ENCODE measurements at places on chromosomes 7 and 10.

GRCh38 chr7:111672901-111673300, 110.6 kb upstream of the IMMP2L start:
- no peak for DNase-seq

- DNase-seq, result no peak
Measured at GRCh38 chr7:13279854-13280435, 592.5 kb downstream of the ARL4A start.

DNA sequence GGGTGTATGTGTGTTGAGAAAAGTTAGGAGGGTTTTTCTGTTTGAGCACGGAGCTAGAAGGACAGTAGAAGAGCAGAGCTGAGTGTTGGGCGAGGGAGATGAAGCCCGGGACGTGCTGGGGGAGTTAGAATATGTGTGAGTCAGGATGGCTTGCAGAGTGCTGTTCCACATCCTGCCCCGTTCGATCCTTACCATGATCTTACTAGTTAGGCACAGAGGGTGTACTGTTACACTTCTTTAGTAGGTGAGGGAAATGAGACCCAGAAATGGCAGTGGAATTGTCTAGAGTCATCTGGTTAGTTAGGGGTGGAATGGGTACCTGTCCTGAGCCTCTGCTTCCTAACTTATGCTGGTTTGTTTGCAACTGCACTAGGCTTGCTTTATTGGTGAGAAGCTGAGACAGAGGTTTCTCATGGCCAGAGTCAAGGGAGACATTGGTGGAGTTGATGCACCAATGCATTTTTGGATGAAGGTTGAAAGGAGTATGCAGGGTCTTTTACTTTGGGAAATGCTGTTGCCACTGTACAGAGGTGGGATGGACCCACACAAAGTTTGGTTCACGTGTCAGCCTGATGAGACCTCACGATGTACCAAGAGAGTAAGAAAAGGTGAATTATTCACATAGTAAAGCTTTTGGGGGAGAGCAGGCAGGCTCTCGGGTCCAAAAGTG, 42.4 kb downstream of the CCNY start:
- DNase-seq, result no peak

DNA sequence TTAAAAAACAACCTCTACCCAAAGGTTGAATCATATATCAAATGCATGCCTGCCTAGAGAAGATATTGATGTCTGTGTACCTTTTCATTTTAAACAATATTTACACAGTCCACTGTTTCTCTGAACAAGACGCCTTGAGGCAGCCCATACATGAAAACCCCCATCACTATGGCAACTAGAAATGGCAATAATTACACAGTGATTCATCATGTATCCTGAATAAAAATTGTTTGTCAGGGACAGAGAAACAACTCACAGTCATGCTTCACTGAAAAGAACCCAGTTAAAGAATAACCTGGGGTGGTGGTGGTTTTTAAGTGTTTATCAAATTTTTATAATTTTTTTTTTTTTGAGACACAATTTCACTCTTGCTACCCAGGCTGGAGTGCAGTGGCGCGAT, 19.7 kb downstream of the DNAJC12 start:
- no peak for DNase-seq

- DNase-seq, result no peak
Measured at GRCh38 chr10:95880704-95881103, 27.1 kb upstream of the CC2D2B start.

- no peak for DNase-seq
Measured at GRCh38 chr7:2200584-2200980, 32.2 kb downstream of the MAD1L1 start.

DNA sequence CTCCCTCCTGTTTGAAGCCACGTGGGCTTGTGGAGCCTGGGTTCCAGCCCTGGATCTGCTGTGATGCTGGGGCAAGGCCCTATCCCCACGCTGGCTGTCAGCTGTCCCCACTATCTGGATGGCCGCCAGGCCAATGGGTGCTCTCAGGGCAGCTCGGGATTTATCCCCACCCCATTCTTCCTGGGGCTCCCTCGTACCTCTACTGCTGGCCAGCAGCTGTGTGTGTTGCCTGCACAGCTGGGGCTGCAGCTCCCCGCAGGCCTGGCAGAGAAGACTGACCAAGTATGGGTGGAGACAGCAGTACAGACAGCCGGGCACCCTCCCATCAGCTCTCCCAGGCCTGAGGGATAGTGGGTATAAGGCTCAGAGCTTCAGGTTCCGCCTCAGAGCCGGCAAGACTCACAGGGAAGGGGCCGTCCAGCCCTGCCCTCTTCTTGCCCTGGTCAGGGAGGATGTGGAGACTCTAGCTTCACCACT, 13.6 kb downstream of the CLIP2 start:
- no peak for DNase-seq

- no peak for DNase-seq
Measured at GRCh38 chr10:62054830-62055229, 153.3 kb downstream of the ARID5B start.

- no peak for DNase-seq
Measured at GRCh38 chr7:141045842-141046620, 27.8 kb upstream of the TMEM178B start.

DNA sequence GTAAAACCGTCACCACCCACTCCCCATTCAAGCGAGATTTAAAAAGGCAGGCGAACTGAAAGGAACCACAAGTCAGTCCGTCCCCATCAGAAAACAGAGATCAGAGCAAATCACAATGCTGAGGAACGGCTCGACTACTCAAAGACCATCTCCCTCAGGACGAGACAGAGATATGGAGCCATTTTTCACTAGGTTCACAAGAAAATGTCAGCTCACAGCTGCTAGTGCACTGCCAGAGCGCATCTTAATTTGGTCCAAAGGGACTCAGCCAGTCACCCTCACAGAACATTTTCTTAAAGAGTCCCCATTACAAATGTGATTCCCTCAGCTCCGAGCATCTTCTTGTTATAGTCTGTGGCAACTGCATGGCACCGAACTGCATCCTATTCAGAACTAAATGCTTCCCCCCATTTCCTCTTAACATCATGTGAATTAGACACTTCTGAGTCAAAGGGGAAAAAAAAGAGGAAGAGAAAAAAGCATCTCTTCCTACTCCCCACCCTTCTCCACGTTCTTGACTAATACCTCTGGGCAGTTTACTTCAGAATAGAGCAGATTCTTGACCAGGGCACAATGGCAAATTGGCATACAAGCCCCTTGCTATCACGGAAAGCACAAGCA, 683.9 kb downstream of the MAGI2 start:
- no peak for DNase-seq

- no peak for DNase-seq
Measured at GRCh38 chr7:23067271-23067670, 38.3 kb upstream of the KLHL7 start.

DNA sequence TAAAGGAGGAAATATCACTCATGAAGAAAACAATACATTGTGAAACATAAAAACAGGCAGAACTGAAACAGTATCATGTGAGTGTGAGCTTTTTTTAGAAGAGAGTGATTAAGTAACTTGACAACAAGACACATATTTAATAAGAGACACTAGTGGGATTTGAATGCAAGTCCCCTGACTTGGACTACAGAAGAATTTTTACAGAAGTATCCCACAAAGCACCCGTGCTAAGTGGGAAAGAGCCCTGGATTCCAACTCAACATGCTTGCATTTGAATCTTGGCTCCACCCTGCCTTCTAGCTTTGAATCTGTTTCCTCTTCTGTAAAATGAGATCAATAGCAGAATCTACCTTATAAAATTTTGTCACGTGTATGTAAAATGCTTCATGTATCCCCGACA, 166.2 kb downstream of the ZNF365 start:
- DNase-seq, result no peak

DNA sequence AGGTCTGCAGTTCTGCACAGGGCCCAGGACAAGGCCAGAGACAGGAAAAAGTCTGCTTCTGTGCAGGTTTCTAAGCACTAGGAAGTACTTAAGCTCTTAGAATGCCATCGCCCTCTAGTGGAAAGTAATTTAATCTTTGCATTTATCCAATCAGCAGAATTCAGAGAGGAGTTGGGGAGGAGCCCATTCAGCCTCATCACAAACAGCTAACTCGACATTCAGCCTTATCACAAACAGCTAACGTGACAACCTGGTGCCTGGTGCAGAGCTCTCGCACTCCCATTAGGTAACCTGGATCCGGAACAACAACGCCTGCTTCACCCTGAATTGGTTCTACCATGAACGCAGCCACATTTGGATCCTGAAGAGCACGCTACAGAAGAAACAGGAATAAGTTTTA, 15.2 kb downstream of the OAT start:
- DNase-seq, result no peak

DNA sequence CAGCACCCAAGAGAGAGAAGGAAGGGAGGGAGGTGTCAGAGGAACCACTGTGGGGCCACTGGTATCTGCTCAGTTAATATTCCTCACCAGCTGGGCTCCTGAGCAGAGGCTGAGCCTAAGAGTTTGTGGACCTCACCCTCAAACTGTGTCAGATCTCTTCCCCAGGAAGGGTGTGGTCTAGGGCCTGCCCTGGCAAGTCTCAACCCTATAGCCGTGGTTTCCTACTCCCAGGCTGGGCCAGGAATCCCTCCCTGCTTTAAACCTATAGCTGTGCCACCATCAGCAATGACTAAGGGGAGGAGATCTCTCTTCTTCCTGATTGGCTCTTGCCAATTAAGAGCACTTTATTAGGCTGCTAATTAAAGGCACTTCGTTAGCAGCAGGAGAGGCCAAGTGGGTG, 29.9 kb downstream of the POLL start:
- DNase-seq, result no peak

DNA sequence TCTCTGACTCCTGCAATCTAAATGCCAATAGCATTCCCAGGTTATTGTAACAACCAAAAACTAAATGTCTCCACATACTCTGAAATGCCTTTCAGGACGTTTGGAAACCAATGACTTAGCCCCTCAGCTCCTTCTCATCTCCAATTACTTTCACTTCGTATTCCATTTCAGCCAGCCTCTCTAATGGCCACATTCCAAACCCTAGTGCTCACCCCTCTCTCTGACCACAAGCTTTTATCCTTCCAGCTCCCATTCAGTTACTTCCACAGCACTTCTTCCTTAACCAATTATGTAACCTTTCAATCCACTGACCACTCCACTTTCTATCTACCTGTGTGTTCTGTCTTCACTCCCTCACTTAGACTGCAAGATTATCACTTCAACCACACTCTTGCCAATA, 4.3 kb downstream of the NOC3L start:
- no peak for DNase-seq

GRCh38 chr7:47818796-47819606, 129.3 kb downstream of the PKD1L1 start:
- DNase-seq, result no peak

DNA sequence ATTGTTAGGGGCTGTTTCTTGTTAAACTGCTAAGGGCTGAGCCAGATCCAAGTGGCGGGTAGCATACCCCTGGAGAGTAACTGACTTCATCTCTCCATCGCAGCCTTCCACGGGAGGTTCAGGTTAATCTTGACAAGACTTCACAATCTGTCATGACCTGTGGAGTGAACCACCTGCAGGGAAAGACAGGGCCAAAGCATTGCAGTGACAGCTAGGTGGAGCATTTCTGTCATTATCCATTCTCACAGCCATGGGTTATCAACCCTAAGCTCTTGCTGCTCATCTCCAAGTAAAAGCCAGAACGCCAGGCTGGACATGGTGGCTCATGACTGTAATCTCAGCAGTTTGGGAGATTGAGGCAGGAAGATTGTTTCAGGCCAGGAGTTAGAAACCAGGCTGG, 17.2 kb downstream of the ABCC2 start:
- DNase-seq, result no peak

GRCh38 chr10:80515511-80515910, 22.2 kb upstream of the SH2D4B start:
- DNase-seq, result no peak

DNA sequence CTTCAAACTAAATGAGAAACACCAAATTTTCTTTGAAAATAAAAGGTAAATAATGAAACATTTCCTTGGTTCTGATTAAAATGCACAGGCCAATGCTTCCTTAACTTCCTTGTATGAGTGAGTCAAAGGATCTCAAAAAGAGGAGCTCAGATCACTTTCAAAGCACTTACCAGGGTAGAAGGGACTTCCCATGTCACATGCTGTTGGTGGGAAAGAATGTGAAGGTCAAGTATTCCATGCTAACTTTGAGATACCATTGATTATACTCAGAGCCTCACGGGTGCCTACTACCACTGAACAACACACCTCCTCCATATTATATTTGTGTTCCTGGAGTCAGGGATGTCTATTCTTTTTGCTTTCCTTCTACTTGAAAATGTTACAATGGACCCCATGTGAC, 233.5 kb upstream of the KIAA1217 start:
- DNase-seq, result no peak

- no peak for DNase-seq
Measured at GRCh38 chr7:2824678-2825461, 19.2 kb downstream of the GNA12 start.

GRCh38 chr7:134593530-134594392, 44.9 kb downstream of the AKR1B15 start:
- no peak for DNase-seq

GRCh38 chr7:37536706-37537105, 88.0 kb upstream of the ELMO1 start:
- DNase-seq, result no peak

GRCh38 chr7:47044625-47045024, 537.3 kb downstream of the TNS3 start:
- DNase-seq, result no peak

DNA sequence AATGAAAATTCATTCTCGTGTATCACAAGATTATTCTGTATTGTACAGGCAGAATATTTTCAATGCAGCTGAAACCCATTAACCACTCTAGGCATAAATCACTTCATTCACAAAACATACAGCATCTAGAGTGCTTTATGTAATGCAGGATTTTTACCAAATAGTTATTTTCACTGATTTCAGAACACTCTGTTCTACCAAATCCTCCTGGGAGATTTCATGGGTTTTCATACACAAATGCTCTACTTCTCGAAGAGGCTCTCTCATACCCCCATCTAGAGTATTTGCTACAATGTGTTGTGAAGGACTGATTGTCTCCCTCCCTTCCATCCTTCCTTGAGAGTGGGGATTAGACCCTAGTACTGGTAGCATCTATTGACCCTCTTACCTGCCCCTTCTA, 209.2 kb upstream of the LRRN3 start:
- no peak for DNase-seq

- no peak for DNase-seq
Measured at GRCh38 chr7:98877692-98878364, 504 bp upstream of the TRRAP start.

GRCh38 chr10:118409295-118409694, 67.2 kb upstream of the FAM204A start:
- DNase-seq, result no peak

DNA sequence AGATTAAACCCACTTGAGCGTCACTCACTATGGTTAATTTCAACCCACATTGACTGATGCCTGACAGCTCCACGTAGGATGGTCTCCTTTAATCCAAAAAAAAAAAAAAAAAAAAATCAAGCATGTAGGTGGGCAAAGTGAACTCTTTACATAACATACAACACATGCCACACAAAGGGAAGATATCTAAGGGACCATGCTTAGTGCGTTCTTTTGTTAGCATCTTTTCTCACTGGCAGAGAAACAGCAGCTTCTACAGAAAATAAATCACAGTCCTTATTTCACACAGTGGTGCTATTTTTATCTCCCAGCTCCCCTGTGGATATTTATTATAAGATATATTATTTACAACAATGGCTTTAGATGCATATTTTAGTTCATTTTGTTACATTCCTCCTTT, 652.0 kb upstream of the CELF2 start:
- no peak for DNase-seq

Measured in T-helper 22 cell (primary cell).